Right lung (tissue), 10 donors: ENCODE measurements at places on chromosomes 5 and 9. TPM values are rescaled to one million over a fixed set of nuclear protein-coding genes. Genes with fewer than 3 reads are reported as not detected.

- peak; percentile 67 for DNase-seq
These were observed 232.5 kb downstream of the ARHGAP26 start for GRCh38 chr5:143002459-143003327.

DNA sequence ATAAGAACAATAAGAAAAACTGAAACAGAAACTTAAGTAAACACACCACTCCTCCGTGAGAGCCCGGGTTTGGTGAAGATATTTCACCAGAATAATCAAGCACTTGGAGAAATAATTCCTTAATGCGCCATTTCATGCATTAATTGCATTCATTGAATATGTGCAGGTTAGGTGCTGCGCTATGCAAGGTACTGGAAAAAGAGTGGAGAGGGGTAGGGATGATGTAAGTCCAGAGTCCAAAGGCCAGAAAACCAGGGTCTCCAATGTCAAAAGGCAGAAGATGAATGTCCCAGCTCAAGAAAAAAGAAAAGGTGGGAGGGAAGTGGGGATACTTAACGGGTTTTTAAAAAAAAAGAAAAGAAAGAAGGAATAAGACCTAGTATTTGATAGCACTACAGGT is 669 bp upstream of the ZFP37 start:
- no peak for DNase-seq

SRA1 gene
- polyA plus RNA-seq = 30.7 TPM

UHRF2 gene
- polyA plus RNA-seq = 47.8 TPM

POU5F2 gene
- polyA plus RNA-seq = not detected
